Activated CD4-positive, alpha-beta T cell treated with anti-CD3 and anti-CD28 coated beads, Interleukin-2, amount 10 ng/mL, durations not matched to agents 24 days and 14 days (primary cell): ENCODE measurements at places on chromosomes 1 and 21.

DNA sequence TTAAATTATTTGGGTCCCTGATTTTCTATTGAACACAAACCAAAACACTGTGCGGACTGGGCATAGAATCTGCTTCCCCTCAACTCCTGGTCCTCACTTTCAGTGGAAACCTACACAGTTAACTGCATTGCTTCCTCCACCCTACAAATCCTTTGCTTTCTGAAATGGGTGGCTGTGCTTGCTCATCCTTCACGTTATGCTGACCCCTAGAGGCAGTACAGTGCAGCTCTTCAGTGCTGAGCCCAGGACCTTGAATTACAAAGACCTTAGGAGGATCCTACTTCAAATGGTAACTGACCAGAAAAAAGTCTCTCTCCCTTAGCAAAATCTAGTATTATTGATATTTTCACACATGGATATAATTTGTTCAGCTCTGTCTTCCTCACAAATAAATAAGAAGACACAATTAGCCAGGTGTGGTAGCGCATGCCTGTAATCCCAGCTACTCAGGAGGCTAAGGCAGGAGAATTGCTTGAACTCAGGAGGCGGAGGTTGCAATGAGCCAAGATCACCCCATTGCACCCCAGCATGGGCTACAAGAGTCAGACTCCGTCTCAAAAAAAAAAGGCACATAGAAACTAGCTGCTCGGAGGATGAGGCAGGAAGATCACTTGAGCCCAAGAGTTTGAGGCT, 63.4 kb upstream of the L1TD1 start:
- no peak overlapping the region for H3K27ac ChIP-seq
- no peaks in the 10 kb centered on the region for H3K36me3 ChIP-seq
- peak; percentile 79 for DNase-seq
- no peak overlapping the region for H3K4me3 ChIP-seq
- H3K4me1 ChIP-seq = no peaks in the 10 kb centered on the region

DNA sequence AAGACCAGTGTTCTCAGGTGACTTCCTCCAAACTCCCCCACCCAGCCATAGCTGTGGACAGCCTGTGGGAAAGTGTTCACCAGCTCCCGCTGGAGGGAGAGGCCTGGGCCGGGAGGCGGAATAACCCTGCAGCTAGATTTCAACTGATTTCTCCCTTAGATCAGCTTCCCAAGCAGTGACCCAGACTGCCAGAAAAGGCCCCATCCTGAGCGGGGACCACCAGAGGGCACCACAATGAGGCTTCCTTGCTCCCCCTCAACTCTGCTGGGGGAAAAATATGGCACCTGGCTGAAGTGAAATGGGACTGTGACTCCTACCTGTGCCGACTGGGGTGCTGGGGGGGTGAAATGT, 50.8 kb downstream of the RHBG start:
- no peak for DNase-seq
- H3K27ac ChIP-seq = no peak overlapping the region
- peak overlapping the region; percentile 87 for H3K4me3 ChIP-seq
- peaks cover 91% of the 10 kb centered on the region for H3K27me3 ChIP-seq
- H3K4me1 ChIP-seq = peaks cover 14% of the 10 kb centered on the region

GRCh38 chr1:42691157-42691498, 8.9 kb downstream of the YBX1 start:
- H3K36me3 ChIP-seq = peaks cover 67% of the 10 kb centered on the region
- H3K4me1 ChIP-seq = peaks cover 70% of the 10 kb centered on the region
- no peaks in the 10 kb centered on the region for H3K27me3 ChIP-seq
- no peak overlapping the region for H3K27ac ChIP-seq
- no peak for DNase-seq
- H3K4me3 ChIP-seq = no peak overlapping the region

GRCh38 chr1:7485826-7486225, 285.3 kb upstream of the VAMP3 start:
- no peak overlapping the region for H3K4me3 ChIP-seq
- no peak overlapping the region for H3K27ac ChIP-seq
- no peak for DNase-seq
- no peaks in the 10 kb centered on the region for H3K36me3 ChIP-seq
